ENCODE measurements at places on chromosomes 3 and 15. TPM values are rescaled to one million over a fixed set of nuclear protein-coding genes. Genes with fewer than 3 reads are reported as not detected.

GRCh38 chr3:149812165-149812605 is 830 bp upstream of the RNF13 start:
- peak overlapping the region; percentile 88 for H3K27ac ChIP-seq
- H3K4me3 ChIP-seq = peak overlapping the region; percentile 96
- no peaks in the 10 kb centered on the region for H3K27me3 ChIP-seq
- no peaks in the 10 kb centered on the region for H3K36me3 ChIP-seq
- no peak for DNase-seq

DNA sequence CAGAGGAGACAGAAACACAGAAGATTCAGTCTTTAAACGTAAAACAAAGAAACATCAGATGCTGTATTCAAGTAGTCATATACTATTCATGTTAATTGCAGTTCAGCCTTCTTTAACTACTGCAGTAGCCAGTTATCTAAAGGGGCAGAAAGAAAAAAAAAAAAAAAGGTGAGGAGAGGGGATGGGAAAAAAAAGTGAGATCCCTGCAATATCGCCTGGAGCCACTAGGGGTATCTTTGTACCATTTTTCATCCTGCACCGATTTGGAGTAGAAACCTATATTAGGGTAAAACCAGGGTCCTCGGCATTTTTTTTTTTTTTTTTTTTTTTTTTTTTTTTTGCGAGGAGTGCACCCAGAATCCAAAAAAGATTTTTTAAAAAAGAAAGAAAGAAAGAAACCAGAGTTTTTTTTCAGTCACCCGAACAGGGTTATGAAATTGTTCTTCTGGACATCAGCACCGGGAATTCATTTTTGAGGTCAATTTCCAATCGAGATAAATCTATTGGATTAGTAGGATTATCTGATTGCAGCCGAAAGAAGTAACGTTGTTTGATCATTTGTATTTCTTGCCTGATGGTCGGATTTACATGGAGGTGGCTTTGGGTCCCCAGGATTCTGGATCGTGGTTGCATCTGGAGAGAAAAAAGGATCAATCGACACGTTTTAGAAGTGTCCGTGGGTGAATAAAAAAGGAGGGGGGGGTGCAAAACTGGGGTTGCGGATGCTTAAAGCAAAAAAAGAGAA is 186.7 kb downstream of the NLGN1 start:
- no peaks in the 10 kb centered on the region for H3K27me3 ChIP-seq
- DNase-seq = no peak

DNA sequence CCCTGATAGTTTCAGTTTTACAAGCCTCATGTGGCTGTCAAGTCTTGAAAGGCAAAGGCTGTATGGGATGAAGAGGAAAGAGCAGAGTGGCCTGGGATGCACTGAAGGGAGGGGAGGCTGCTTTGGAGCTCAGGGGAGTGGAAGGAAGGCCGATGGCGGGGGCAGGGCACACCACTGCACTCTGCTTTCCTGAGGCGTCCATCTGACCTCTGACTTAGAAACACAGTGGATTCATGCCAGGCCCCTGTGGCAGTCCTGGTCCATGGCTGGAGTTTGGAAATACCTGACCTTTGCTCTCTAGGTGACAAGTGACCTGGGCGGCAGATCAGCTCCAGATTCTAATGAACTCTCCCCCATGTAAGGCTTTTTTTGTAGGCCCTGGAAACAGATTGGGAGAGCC is 19.0 kb downstream of the FAH start:
- H3K4me1 ChIP-seq = no peaks in the 10 kb centered on the region
- no peak overlapping the region for H3K4me3 ChIP-seq
- DNase-seq = no peak
- H3K27ac ChIP-seq = no peak overlapping the region
- H3K27me3 ChIP-seq = no peaks in the 10 kb centered on the region

DNA sequence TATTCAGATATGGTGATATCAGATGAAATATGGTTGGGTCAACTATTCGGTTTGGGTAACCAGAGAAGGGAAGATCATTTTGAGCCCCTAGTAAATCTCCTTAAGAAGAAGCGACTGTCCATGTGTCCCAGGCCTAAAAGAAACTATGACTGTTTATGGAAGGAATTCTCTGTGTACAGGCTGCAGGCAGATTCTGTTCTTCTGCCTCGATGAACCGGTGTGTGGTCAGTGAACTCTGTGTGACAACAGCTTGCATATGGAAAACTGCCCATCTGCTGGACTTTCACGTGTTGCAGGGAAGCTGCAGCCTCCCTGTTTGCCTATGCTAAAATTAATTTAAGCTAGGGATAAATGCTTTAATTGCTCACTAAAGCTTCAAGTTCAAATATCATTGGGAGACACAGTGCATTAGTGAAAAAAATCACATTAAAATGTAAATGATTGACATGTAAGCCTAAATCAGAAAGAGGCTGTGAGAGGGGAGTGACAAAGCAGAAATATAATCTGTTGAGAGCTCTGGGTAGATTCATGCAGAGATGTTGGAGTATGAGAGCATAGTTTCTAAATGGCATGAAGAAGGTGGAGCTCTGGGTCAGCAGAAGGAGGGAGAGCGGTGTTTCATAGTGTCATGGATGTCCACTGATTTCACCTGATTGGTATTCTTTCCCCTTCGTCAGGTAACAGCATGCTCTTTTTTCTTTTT is 65.4 kb upstream of the PFN2 start:
- no peak overlapping the region for H3K4me3 ChIP-seq
- no peaks in the 10 kb centered on the region for H3K36me3 ChIP-seq
- no peaks in the 10 kb centered on the region for H3K27me3 ChIP-seq
- DNase-seq = no peak

DNA sequence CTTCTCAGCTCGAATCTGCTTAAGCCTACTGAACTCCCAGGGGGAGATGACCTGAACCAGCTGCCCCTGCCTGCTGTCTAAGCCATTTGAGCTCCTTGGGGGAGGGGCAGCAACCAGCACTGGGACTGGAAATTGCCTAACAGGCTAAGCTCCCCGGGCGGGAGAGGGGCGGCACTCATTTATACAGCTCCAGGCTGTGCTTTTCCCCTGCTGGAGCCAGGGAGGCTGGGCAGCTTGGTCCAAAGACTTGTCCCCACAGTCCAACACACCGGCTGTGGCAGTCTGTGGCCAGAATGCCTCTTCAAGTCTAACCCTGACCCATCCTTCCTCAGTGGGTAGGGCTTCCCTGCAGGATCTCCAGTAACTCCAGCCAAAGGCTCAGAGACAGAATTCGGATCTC is 1241.5 kb downstream of the ROBO2 start:
- H3K4me3 ChIP-seq = no peak overlapping the region
- no peaks in the 10 kb centered on the region for H3K27me3 ChIP-seq
- DNase-seq = no peak
- no peaks in the 10 kb centered on the region for H3K4me1 ChIP-seq

- H3K27me3 ChIP-seq = no peaks in the 10 kb centered on the region
- H3K27ac ChIP-seq = no peak overlapping the region
- H3K36me3 ChIP-seq = no peaks in the 10 kb centered on the region
- no peak for DNase-seq
- no peak overlapping the region for H3K4me3 ChIP-seq
- peaks cover 14% of the 10 kb centered on the region for H3K4me1 ChIP-seq
Measured at GRCh38 chr3:72745146-72745999, 102.9 kb downstream of the SHQ1 start.

- H3K27me3 ChIP-seq = no peaks in the 10 kb centered on the region
- DNase-seq = no peak
- no peaks in the 10 kb centered on the region for H3K36me3 ChIP-seq
- H3K27ac ChIP-seq = no peak overlapping the region
- no peaks in the 10 kb centered on the region for H3K4me1 ChIP-seq
- no peak overlapping the region for H3K4me3 ChIP-seq
Measured at GRCh38 chr3:161415506-161416231, 44.4 kb upstream of the SPTSSB start.

GOLGA6L25 gene
- not detected for polyA plus RNA-seq

SLC6A20 gene
- not detected for polyA plus RNA-seq

GABRB3 gene
- polyA plus RNA-seq = not detected

NR2E3 gene
- polyA plus RNA-seq = not detected
